Stomach (tissue), 19 donors: ENCODE measurements at places on chromosomes 4 and X. TPM values are rescaled to one million over a fixed set of nuclear protein-coding genes. Genes with fewer than 3 reads are reported as not detected.

Gene KLHL34
- not detected for total RNA-seq

Gene PRPS2
- 58.5 TPM for total RNA-seq

Gene POLN
- total RNA-seq, result 1.4 TPM

Gene SASH3
- total RNA-seq, result not detected

Gene RAB41
- total RNA-seq, result not detected

Gene PAGE5
- not detected for total RNA-seq

DNA sequence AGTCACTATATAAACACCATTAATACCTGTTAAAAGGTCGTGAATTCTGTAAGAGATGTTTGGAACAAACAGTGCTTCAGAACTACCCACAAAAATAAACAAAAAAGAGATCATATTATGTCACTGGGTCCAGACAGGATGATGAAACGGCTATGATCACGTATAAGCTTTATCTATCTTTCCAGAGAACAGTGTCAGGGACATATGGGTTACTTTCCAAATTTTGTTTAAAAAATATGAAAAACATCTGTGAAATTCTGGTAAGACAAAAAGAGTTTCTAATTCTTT lies 90.0 kb downstream of the SORBS2 start:
- no peak overlapping the region for H3K4me3 ChIP-seq
- no peaks in the 10 kb centered on the region for H3K36me3 ChIP-seq
- no peak for DNase-seq
- peak overlapping the region; percentile 81 for H3K27ac ChIP-seq
- H3K27me3 ChIP-seq, result no peaks in the 10 kb centered on the region
- H3K4me1 ChIP-seq, result peaks cover 89% of the 10 kb centered on the region

DNA sequence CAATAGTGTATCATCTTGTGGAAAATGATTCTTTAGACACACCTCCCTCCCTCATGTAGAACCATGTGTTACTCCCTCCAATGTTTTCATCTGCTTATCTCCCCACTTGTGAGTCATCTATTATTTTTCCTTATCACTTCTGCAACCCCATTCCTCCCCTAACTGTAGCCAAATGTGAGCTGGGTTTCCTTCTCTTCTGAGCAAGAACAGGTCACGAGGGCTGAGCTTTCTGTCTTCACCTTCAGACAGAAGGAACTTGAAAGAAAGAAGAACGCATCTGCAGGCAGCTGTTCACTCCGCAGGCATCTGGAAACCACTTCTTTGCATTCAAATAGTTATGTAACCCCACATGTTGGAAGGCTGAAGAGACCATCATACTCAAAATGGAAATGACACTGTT lies 1.8 kb downstream of the PPP1R2C start:
- H3K36me3 ChIP-seq, result no peaks in the 10 kb centered on the region
- no peaks in the 10 kb centered on the region for H3K4me1 ChIP-seq
- peak; percentile 6 for DNase-seq
- H3K27me3 ChIP-seq, result no peaks in the 10 kb centered on the region
- H3K27ac ChIP-seq, result no peak overlapping the region

- H3K36me3 ChIP-seq, result no peaks in the 10 kb centered on the region
- no peak overlapping the region for H3K4me3 ChIP-seq
- no peaks in the 10 kb centered on the region for H3K4me1 ChIP-seq
- H3K27ac ChIP-seq, result no peak overlapping the region
- no peak for DNase-seq
- no peaks in the 10 kb centered on the region for H3K27me3 ChIP-seq
Observed at GRCh38 chr4:148800336-148800885, 358.2 kb upstream of the NR3C2 start.

- no peaks in the 10 kb centered on the region for H3K27me3 ChIP-seq
- H3K4me1 ChIP-seq, result no peaks in the 10 kb centered on the region
- DNase-seq, result no peak
- no peak overlapping the region for H3K4me3 ChIP-seq
- no peak overlapping the region for H3K27ac ChIP-seq
Observed at GRCh38 chrX:55818673-55819375, 101.3 kb downstream of the RRAGB start.

DNA sequence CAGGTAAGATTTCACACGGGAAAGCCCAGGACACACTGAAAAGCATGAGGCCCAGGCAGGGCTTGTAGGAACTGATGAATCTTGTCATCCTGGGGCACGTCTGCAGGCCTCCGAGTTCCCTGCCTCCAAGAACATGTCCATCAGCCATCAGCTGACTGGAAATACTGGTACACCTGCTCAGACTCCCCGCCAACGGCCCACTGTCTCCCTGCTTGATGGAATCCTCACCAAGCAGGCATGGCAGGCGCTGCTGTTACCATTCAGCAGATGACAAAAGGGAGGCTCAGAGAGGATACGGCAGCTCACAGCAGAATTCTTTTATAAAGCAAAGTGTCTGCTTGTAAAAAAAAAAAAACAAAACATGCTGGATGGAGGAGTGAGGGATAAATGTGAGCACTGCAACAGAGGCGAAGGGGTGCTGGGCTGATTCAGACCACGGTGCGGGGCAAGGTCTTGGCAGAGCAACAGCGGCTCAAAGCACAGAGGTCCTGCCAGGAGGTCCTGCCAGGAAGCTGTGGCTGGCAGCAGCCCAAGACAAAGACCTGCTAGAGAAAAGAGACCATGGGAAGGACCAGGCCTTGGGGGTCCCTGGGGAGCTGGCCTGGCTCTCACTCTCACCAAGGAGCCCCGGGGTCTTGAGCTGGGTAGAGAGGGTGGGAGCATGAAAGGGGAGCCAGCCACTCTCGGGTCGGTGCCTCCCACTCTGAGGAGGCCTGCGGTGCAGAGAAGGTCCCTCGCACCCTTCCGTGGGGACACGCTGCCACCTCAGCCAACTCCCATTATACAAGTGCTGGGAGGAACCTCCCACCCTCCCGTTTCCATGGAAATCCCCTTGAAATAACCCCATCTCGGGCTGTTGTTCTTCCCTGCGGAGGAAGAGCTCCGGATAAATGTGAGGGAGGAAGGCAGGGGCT lies 25.6 kb downstream of the PPP2R2C start:
- no peaks in the 10 kb centered on the region for H3K27me3 ChIP-seq
- H3K27ac ChIP-seq, result no peak overlapping the region
- H3K4me3 ChIP-seq, result no peak overlapping the region
- no peaks in the 10 kb centered on the region for H3K36me3 ChIP-seq

DNA sequence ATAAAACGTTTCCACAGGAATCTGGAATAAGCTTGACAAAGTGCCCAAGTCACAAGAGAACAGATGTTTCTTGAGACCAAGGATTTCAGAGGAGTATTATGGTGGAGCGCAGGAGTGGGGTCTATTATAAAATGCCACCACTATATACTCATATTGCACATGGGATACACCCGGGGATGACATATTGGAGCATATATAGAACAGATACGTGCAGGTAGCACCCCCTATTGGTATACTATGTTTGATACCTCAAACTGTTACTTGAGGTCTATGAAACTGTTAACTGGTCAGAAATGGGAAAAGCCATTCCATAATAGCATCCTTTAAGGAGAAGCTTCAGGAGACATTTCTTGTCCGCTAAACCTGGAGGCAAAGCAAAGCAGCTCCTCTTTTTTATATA lies 86.0 kb downstream of the PCYT1B start:
- no peaks in the 10 kb centered on the region for H3K27me3 ChIP-seq
- H3K4me1 ChIP-seq, result no peaks in the 10 kb centered on the region
- H3K36me3 ChIP-seq, result no peaks in the 10 kb centered on the region
- no peak overlapping the region for H3K27ac ChIP-seq
- DNase-seq, result no peak

GRCh38 chr4:62394766-62395165 lies 1194.6 kb downstream of the ADGRL3 start:
- H3K27ac ChIP-seq, result no peak overlapping the region
- no peak overlapping the region for H3K4me3 ChIP-seq
- no peaks in the 10 kb centered on the region for H3K36me3 ChIP-seq
- H3K27me3 ChIP-seq, result no peaks in the 10 kb centered on the region
- H3K4me1 ChIP-seq, result no peaks in the 10 kb centered on the region

DNA sequence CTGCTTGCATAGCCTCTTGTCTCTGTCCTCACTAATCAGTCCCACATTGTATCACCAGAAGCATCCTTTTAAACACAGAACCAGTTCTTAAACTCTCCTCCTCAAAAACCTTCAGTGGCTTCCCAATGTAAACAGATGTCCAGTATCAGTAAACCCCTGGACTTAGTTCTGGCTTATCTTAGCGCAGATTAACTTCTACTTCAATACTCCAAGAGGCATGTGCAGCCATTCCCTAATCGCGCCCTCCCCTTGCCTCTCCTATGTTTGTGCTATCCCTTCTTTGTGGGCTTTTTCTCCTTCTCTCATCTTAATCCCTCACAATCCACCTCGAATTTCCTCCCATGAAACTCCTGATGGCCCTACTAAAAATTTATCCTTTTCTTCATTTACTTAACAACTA lies 193.8 kb downstream of the FBXO8 start:
- no peaks in the 10 kb centered on the region for H3K36me3 ChIP-seq
- no peaks in the 10 kb centered on the region for H3K27me3 ChIP-seq
- no peak for DNase-seq
- H3K4me1 ChIP-seq, result no peaks in the 10 kb centered on the region

- no peaks in the 10 kb centered on the region for H3K4me1 ChIP-seq
- no peaks in the 10 kb centered on the region for H3K36me3 ChIP-seq
- DNase-seq, result no peak
- no peaks in the 10 kb centered on the region for H3K27me3 ChIP-seq
Observed at GRCh38 chr4:159856451-159856850, 753.6 kb downstream of the RAPGEF2 start.

GRCh38 chr4:10589321-10589720 lies 95.2 kb downstream of the CLNK start:
- no peak overlapping the region for H3K4me3 ChIP-seq
- peak; percentile 12 for DNase-seq

DNA sequence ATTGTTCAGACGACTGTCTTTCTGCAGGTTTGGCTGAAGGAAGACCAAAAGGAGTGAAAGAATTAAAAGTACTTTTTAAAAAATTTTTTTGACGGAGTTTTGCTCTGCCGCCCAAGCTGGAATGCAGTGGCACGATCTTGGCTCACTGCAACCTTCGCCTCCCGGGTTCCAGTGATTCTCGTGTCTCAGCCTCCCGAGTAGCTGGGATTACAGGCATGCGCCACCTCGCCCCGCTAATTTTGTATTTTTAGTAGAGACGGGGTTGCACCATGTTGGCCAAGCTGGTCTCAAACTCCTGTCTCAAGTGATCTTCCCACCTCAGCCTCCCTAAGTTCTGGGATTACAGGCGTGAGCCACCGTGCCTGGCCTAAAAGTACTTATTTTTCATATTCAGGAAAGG lies 86.3 kb downstream of the ITIH6 start:
- H3K27me3 ChIP-seq, result peaks cover 6% of the 10 kb centered on the region
- no peaks in the 10 kb centered on the region for H3K36me3 ChIP-seq
- no peaks in the 10 kb centered on the region for H3K4me1 ChIP-seq
- no peak for DNase-seq
- H3K4me3 ChIP-seq, result no peak overlapping the region
